Stimulated activated CD4-positive, alpha-beta T cell treated with anti-CD3 and anti-CD28 coated beads, Interleukin-4, amount 100 ng/mL, for 4 hours (primary cell): ENCODE measurements at places on chromosomes 6 and 20.

DNA sequence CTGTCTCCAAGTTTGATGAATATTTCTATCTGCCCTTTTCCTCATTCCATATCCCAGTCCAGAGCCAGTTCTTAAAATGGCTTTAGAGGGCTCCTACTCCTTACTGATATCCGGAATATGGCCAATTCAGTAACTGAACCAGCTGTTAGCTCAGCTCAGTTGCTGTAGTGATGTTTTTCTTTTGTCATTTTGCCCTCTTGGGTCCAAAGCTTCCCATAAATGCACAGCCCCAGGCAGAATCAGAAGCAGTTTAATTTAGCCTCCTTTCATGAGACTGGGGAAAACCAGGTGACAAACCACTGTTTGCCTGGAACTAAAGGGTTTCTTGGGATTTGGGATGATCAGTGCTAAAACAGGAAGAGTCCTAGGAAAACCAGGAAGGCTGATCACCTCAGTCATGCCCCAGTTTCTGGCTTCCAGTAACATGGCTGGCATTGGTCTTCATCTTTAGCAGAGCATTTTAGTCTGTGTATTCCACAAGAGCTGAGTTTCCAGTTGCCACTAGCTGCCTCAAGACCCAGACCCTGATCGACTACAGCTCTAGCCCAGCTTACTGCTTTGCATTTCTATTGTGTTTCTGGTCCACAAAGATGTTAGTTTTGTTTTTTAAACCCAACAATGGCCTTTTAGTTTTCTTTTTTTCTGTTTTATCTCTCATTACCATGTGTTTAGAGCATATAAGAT is 40.6 kb upstream of the REV3L start:
- DNase-seq, result no peak

DNA sequence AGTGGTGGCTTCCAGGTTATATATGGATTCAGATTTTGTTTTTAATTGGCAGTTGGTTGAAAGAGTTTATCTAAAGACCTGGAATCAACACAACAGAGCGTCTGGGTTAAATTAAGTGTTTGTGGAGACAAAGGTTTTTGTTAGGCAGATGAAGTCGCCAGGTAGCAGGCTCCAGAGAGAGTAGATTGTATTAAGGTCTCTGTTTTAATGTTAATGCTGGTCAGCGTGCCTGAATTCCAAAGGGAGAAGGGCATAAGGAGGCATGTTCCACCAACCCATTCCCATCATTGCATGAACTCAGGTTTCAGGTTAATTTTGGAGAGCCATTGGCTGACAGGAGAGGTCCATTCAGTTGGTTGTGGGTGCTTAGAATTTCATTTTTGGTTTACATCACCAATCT is 744.1 kb upstream of the GJE1 start:
- no peak for DNase-seq

GRCh38 chr20:52242237-52243230 is 51.0 kb upstream of the ZFP64 start:
- DNase-seq, result no peak

DNA sequence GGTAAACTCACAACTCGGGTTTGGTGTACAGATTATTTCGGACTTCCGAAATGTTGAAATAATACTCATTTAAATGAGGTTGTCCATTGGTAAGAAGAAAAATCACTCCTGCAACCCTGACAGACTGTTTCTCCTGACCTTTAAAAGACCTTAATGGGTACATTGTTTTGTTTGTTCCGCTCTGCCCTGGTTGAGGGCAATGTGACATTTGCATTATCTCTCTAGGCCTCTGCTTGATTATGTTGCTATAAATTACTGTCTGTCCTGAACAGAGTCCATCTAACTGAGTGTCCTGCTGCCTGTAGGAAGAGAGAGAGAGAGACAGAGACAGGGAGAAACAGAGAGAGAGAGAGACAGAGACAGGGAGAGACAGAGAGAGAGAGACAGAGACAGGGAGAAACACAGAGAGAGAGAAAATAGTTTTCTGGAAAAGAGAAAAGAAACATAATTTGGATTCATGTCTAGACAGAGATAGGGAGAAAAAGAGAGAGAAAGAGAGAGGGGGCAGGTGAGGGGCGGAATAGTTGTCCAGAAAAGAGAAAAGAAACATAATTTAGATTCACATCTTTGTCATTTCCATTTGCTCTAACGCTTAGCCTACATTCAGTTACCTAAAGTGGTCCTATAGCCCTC is 83.2 kb downstream of the SHLD1 start:
- DNase-seq, result no peak

- DNase-seq, result no peak
Measured at GRCh38 chr6:84764332-84765049, at the start of gene TBX18. TSS of gene TBX18 (minus strand) at chr6:84764598. CDS start at chr6:84764181, 417 bp downstream.

- no peak for DNase-seq
Measured at GRCh38 chr6:86856379-86856778, 80.9 kb upstream of the HTR1E start.

DNA sequence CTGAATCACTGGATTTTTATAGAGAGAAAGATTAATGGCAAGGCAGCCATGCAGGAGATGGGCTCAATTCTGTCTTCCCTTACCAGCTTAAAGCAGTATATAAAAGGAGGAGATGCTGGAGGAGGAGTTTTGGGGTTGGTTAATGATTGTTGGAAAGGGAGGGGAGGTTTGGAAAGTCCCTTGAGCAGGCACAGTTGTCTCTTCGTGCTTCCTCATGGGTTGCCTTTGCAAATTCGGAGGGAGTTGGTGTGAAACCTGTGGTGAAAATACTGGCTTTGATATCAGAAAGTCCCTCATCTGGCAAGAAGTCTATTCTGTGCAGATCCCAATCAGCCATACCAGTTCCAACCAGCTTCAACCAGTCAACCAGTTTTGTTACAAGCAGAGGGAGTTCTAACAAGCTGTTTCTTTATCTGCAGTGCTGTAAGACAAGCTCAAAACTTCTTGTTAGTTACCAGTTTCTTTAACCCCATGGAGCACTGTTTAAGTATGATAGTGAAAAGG is 107.0 kb downstream of the HIVEP1 start:
- peak; percentile 22 for DNase-seq

GRCh38 chr6:18183766-18184165 is 28.5 kb downstream of the KDM1B start:
- DNase-seq, result no peak

GRCh38 chr6:40930045-40930444 is 109.0 kb downstream of the UNC5CL start:
- no peak for DNase-seq

- DNase-seq, result no peak
Measured at GRCh38 chr20:15494851-15495250, 1078.4 kb downstream of the KIF16B start.

DNA sequence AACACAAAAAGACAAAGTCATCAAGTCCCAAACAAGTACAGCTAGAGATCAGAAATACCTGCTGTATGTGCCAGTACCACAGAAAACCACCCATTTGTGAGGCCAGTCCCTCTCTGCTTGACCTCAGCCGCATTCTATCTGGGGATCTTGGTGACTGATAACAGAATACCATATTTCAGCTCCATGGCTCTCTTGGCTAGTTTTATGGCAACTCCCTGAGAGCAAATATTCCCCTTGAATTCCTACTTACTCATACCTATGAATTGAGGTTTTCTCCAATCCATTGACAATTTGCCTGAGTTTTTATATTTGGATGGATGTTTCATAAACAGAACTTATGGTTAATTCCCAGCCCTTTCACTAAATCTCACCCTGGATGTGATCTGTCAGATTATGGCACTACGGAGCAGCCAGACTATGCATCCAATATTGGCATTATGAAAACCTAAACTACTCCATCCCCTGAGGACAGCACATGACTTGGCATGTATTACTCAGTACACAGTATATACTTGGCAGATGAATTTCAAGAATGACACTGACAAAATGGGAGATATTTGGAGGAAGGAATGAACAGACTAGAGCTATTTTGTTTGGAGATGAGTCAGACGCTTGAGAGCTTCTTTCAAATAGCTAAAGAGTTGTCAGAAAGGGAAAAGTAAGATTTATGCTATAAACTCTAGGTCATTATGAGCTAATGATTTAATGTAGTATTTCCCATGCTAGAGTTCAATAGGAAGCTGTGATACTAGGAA is 95.7 kb downstream of the PRDM1 start:
- no peak for DNase-seq

GRCh38 chr6:19395316-19395715 is 441.9 kb upstream of the ID4 start:
- DNase-seq, result no peak

- DNase-seq, result no peak
Measured at GRCh38 chr6:26183581-26184366, 96.5 kb downstream of the HFE start.

DNA sequence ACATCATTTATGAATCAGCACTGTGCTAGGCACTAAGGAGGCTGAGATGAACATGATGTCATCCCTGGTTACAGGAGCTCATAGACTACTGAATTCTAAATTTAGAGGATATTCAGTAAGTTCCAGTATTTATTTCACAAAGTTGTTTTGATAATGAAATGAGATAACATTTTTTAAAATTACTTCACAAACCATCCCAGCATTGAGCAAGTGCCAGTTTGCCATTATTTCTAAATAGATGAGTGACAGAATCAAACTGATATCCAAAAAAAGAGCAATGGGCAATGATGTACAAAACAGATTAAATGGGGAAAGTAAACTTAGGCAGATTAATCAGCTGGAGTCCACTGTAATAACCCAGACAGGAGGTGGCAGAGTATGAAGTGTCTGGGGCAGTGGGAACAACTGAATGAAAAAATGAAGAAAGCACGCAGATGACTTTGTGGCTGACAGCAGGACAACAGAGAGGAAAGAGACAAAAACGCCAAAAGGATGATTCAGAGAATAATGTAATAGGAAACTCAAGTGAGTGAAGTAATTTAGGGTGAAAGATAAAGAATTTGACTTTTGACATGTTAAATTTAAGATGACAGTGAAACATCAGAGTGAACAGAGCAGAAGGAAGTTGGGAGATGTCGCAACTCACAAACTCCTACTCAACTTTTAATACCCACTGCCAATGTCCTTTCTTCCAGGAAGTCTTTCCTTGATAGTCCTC is 70.2 kb downstream of the RCAN2 start:
- no peak for DNase-seq

GRCh38 chr6:135025775-135026174 is 28.8 kb downstream of the HBS1L start:
- DNase-seq, result no peak

DNA sequence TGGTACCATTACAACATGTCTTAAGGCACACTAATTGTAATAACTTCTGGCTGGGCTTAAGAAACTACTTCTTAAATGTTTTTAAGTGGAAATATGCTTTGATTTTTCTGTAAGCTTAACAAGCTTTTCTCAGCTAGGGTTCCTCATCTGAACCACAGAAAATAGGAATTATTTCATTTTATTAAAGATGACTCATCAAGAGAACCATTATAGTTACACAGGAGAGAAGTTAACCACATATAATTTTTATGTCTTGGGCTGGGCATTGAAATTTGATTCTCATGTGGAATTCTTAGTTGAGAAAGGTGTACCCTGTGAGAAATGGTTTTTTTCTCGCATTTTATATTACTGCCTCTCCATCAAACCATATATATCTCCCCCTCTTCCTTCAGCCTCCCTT is 75.1 kb downstream of the QKI start:
- DNase-seq, result no peak

DNA sequence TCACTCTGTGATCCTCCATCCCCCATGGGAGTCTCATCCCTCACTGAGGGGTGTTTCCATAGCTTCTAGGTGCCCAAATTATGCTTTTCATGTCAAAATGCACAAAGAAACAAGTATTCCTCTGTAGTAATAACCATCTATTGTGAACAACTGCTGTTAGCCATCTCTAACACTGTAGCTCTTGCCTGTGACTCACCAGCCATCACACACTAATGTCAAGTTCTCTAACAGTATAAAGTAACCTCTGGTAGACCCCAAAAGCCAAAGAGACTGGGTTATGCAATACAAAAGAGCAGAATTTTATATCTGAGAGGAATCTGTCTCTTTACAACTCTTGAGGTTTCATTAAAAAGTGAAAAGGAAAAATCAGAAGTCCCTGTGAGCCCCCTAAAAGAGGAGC is 25.4 kb upstream of the IYD start:
- no peak for DNase-seq

DNA sequence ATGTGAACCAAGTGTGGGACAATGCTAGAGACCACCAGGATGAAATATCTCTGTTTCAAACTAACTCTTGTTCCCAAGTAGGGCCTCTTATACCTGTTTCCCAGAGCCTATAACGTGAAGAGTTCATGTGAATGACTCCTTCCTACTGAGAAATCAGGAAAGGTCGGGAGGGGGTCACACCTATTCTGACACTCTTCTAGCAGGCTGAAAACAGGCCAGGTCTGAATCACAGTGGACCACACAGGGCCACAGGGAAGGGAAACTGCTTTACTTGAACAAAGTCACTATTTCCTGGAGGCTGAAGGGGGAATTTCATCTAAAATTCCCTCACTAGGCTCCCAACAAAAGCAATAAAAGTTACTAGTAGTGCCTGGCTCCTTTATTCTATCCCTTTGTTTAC is 88.4 kb upstream of the BMP2 start:
- no peak for DNase-seq

DNA sequence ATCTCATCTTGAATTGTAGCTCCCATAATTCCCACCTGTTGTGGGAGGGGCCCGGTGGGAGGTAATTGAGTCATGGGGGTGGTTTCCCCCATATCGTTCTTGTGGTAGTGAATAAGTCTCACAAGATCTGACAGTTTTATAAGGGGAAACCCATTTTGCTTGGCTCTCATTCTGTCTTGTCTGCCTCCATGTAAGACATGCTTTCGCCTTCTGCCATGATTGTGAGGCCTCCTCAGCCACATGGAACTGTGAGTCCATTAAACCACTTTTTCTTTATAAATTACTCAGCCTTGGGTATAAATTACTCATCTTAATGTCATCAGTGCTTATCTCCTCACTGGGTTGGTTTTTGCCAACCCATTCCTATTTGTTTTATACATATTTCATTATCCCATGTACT is 142.0 kb upstream of the GMDS start:
- DNase-seq, result no peak

DNA sequence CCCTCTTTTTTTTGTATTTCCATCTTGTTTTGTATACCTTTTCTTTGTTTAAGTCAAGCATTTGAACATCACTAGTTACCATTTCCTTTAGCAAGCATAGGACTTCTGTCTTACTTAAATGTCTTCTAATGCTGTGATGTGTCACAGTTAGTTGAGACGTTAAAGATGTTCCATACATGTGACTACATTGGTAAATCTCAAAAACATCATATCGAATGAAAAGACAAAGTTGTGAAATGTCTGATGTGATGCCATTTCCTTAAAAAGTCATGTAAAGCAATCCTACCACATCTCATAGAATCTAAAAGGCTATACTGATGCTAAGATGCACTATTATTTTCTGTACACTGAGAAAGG is 26.8 kb downstream of the SLC16A10 start:
- no peak for DNase-seq
